NCI-H146 (cell line): ENCODE measurements at places on chromosomes 3 and 15.

DNA sequence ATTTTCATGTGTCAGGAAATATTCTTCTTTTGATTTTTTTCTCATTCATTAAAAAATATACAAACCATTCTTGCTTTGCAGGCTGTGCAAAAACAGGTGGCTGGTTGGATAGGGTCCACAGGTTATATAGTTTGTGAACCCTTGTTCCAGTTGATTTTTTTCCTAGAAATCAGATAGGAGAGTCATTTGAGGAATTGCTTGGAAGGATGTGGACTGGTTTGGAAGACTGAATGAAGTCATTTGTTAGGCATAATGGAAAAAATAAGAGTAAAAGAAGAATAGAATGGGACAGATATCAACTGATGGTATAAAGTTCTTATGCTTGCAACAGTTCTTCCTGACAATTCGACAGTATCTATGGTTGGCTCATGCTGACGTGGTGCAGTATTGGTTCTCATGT is 189.4 kb downstream of the PTPRG start:
- DNase-seq: no peak

DNA sequence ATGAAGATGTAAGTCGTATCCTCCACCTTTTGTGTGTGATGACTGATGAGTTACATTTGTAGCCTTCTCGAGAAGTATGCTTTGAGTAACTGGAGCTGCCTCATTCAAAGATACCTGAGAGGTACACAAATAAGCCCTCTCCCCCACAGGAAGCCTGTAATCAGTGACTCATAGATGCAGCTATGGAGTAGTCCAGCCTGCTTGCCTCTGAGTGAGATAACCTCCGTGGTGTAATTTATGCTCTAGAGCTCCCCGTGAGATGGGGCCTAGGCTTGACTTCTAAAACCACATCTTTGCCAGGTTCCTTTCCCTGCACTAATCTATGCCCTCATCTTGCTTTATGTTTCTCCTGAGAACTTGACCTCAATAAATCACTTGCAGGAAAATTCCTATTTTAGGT is 291.7 kb downstream of the SUCLG2 start:
- peak; percentile 40 for DNase-seq

- no peak for DNase-seq
Observed at GRCh38 chr3:155026999-155027591, 53.0 kb upstream of the MME start.

GRCh38 chr3:189282189-189282588 is 110.4 kb downstream of the TPRG1 start:
- DNase-seq: no peak

GRCh38 chr3:22439626-22440025 is 688.6 kb upstream of the ZNF385D start:
- DNase-seq: no peak

GRCh38 chr15:69590932-69591524 is 138.4 kb downstream of the RPLP1 start:
- DNase-seq: no peak

DNA sequence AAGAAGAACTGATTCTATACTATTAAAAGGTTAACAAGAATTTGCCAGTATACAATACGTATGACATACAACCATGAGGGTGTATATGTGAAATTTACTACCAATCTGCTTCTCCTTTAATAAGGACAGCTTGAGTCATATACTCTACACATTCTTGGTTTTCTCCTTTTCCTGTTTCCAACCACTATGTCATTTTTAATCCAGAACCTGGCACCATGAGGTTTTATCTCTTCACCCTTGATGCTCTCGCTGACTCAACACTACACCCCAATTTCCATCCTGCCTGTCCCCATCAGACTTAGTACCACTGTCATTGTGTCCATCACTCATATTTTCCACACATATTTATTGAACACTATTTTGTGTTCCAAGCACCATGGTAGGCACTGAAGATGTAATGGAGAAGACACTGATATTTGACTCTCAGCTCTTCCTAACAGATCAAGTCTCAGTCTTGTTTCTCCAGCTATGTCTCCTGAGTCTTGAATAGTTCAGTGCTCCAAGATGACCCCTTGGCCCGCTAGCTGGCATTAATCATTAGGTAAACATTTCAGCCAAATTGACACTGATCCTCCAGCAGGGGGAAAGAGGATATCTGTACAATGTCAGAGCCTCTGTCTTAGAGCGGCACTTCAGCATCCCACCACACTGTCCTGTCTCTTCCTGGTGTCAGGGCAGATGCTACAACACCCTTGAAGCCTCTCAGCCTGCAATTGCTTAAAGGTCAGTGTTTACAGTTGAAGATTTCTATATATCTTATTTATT is 11.2 kb upstream of the COL8A1 start:
- DNase-seq: no peak

DNA sequence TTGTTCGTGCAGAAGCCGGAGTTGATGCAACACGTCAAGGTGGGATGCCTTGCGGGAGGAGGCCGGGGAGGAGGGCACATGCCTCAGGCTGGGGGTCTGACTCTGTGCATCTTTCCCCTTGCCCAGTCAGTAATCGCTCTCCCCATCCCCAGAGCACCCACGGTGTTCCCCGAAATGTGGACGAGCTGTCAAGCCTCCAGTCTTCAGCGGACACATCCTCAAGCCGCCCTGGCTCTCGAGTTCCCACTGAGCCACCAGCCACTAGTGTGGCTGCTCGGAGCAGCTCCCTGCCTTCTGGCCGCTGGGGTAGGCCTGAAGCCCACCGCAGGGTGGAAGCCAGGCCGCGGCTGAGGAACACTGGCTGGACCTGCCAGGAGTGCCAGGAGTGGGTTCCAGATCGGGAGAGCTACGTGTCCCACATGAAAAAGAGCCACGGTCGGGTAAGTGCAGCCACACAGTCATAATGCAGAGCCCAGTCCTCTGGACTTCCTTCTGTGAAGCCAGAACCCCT is 18.7 kb upstream of the ALPK3 start:
- no peak for DNase-seq

DNA sequence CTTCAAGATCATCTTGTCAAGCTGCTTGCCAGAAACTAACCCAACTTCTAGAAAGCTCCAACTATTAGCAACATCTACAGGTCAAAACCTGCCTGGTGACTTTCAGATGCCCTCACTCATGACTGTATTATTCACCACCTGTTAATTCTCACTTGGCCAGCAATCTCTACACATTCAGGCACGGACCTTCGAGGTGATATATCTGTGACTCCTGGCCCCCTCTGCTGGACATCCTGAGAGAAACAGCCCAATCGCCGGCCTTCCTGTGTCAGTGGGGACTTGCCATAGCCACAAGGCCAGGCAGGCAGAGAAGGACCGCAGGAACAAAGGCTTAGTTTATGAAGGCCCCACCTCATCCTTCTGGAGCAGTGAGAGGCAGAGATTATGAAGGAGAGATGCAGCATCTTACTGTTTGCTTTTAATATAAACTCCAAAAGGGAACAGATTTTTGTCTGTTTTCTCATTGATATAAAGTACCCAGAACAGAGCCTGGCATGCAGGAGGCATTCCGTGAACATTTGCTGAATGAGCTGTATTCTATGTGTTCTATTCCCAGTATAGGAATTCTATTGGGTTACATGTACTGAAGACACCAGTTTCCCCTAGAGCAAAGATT is 24.4 kb upstream of the OCA2 start:
- DNase-seq: peak; percentile 41

DNA sequence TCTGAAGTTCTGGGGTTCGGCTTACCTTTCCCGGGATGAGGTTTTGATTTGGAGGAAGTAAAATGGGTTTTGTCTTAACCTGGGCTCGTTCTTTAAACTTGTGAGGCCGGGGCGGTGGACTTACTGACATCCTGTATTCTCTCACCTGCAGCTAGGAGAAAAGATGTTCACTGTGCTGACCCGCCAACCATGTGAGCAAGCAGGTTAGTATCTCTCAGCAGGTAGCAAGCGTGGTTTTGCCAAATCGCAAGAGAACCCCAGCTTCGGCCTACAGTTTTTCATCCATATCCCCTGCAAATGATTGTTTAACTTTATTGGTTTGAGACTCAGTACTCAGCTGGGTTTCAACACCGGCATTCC is 891 bp downstream of the ENTPD3 start:
- peak; percentile 10 for DNase-seq

- no peak for DNase-seq
Observed at GRCh38 chr3:106276755-106277612, 408.2 kb upstream of the CBLB start.

DNA sequence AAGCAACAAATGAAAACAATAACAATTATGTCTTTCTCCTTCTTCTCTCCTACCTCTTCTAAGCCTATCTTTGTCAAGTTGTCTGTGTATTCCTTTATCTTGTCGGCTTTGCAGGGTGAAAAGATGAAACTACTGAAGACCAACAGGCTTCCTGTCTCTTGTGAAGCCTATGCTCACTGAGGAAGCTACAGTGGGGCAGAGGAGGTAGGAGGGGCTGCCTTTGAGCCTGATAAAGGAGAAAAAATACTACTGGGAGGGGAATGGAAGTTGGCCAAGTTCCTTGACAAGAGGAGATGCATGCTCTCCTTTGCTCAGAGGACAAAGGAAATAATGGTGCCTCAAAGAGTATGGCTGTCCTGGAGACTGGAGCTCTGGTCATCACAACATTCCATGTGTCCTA is 92.0 kb downstream of the IGSF11 start:
- no peak for DNase-seq

DNA sequence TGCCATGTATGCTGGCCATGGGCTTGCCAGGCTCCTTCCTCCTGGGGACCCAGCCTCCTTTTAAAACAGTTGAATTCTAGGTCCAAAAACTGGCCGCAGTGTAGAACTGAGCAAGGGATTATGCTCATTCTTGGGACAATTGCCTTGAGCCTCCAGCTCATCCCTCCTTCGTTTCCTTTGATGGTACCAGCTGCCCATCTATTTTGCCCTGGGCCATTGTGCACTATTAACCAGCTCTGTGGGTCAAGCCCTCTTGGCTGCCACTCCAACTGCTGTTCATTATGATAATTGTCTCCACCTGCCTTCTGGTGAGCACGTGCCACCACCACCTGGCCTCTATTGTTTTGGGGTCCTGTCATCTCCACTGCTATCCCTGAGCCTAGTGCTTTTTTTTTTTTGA is 75.8 kb upstream of the SYN2 start:
- peak; percentile 95 for DNase-seq

- no peak for DNase-seq
Observed at GRCh38 chr15:78129077-78129750, 2.0 kb downstream of the CIB2 start.

GRCh38 chr3:156445117-156446090 is 109.5 kb downstream of the SSR3 start:
- no peak for DNase-seq

DNA sequence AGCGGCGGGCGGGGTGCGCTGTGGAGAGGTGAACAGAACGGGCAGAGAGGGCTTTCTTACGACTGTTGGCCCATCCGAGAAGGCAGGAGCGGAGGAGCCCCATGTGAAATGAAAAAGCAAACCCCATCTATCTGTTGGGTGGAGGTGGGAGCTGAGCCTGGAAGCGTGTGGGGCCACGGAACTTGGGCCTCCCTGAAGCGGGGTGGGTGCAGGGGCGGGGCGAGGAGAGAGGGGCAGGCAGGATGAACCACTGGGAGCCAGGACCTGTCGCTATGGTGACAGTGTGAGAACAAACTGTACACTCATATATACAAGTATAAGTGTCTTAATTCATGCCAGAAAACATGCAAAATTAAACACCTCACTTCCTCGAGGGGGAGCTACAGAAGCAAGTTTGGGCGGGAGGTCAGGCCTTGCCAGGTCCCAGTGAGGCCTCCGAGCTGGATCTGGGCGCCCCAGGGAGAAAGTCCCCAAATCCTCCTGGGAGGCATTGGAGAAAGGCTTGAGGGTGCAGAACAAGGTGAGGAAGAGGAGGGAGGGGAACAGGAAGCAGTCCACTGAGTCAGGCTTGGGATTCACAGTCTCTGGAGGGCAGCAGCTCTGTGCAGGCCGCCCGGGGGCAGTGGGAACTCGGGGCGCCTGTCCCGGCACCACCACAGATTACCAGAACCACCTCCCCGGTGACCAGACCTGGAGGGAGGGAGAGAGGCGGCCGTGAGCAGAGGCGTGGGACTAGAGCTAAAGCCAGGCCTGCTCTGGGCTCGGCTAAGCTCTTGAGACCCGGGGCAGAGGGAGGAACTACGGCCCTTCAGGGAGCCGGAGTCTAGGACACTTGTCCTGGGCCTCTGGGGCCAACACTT is 34.8 kb downstream of the RBPMS2 start:
- DNase-seq: no peak

DNA sequence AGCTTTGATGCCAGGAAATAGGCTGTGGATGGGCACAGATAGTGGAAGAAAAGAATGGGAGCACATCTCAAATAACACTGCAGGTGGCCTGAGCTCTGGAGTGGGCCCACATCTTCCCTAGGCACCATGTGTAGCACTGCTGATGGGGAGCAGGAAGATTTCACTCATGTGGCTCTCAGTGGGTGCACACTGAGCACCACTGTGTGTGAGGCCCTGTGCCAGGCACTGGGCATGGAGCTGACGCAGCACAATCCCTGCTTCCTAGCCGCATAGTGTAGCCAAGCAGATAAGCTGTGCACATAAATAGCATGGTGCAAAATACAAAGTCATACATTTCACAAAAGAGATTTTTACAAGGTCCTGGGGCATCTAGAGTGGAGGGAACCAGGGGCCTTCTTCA is 101.6 kb downstream of the MOBP start:
- no peak for DNase-seq

DNA sequence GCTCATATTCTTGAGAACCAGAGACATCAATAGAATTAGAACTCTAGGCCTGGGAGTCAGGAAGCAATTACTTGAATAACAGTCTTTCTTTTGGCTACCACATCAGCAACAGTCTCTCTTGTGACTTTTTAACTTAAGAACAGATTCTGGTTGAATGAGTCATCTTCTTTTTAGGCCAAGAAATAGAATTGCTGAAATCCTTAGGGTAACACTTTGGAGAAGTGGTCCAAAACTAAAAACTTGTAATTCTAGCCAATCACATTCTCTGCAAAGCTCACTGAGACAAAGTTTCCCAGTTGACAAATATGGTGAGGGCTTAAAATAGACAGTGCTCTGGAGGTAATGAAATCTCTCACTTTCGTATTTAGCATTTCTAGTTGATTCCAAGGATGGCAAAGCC is 238.0 kb downstream of the SHOX2 start:
- DNase-seq: no peak
